ENCODE measurements at places on chromosomes 1 and 21.
A peak's percentile ranks its signal among the peaks of the same experiment; 100 is the strongest.

DNA sequence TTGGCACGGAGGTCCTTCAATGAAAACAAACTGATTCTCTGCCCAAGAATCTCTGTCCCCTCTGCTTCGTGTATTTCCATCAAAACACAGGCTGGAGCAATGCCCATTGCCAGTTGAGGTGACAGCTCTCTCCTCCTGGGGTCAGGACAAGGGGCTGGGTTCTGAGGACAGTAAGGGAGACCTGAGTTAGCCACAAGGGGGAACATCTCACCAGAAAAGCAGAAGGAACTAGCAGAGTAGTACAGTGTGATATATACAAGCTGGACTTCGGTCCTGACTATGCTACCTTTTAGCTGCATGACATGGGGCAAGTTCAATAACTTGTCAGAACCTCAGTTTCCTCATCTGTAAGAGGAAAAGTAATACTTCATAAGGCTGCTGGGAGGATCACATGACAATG is 50.3 kb downstream of the SYT2 start:
- peak; percentile 86 for DNase-seq

GRCh38 chr1:157880621-157881020 is 39.0 kb upstream of the CD5L start:
- no peak for DNase-seq

DNA sequence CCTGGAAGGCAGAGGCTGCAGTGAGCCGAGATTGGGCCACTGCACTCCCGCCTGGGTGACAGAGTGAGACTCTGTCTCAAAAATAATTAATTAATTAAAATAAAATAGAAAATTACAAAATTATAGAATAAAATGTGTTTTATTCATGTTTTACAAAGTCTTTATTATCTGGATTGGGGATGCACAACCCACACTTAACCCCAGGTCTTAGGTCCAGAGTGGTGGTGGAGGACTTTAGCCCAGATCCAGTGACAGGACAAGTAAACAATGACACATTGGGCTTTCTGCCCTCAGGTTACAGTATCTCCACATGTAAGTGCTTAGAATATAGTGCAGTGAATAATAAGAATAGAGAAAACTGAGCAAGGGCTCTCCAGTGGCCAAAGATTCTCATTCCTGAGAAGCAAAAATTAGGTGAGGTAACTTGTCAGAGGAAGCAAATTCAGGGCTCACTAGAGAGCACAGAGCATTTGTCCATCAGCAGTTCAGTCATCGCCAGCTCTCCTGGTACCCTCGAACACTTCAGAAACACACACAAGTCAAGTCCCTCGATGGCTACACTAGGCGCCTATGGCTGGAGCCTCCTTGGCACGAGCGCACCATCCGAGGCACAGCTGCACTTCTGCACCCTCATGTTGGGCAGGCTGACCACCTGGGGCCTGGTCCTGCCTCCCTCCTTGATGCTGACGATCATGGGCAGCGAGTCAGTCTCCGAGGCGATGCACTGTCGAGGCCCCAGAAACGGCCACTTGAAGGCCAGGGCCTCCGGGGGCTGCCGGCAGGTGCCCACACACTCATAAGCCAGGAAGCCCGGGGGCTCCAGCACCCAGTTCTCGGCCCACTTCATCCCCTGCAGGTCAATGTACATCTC is 2.6 kb downstream of the LEFTY1 start:
- DNase-seq: no peak

GRCh38 chr1:58574816-58575215 is 2.2 kb downstream of the TACSTD2 start:
- DNase-seq: no peak

DNA sequence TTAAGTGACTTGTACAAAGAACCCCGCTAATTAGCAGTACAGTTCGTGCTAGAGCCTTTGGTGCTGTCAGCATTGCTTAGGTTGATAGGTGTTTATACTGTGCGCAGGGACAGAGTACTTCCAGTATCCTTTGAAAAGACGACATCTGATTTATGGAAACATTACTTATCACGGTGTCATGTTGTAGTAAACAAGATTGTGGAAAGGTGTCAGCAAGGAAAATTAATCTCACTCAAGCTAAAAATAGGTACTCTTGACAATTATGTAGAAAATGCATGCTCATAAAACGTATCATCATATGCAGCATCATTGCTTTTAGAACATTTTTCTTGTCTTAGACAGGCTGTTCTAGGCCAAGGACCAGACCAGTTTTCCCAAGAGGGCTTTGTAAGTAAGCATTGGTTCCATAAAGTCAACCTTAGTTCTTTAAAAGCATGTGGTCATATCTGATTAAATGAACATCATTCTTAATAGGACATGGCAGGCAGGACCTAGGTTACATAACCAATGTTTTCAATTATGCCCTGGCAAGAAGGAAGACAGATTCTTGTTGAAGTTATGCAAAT is 33.0 kb downstream of the SH3BGR start:
- no peak for DNase-seq

- DNase-seq: no peak
Observed at GRCh38 chr1:169060043-169060722, 46.3 kb upstream of the ATP1B1 start.

- no peak for DNase-seq
Observed at GRCh38 chr1:13617108-13617507, 33.5 kb downstream of the PDPN start.

DNA sequence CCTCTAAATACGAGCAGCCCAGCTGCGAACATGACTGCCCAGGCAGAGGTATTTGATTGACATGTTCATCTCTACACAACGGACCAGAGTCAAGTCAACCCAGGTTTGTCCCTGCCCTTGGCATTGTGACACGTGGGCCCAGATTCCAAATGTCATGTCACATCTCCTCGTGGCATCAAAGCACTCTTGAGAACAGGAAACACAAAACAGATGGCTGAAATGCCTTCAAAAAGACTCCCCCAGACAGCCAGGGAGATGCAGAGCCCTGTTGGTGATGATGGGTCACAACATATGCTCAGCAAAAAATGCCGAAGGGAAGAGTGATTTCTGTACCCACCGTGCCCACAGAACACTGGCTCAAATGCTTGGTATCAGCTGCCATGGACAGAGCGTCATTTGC is 337.8 kb upstream of the DAB1 start:
- peak; percentile 56 for DNase-seq

DNA sequence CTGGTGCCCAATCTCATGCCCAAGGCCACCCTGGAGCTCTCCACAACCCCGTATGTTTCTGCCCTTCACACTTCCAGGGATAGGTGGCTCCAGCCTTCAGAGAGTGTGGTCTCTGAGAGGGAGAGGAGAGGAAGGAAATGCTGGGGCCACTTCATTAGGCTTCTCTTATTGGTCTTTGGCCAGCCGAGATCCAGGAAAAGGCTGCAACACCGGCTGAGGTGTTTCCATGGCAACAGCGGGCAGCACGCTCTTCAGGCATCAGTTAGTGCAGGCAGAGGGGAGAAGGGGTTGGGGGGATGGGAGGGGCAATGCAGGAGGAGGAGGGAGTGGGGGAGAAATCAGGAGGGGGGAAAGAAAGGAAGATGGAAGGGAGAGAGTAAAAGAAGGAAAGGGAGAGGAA is 275.1 kb upstream of the GJB5 start:
- DNase-seq: no peak

DNA sequence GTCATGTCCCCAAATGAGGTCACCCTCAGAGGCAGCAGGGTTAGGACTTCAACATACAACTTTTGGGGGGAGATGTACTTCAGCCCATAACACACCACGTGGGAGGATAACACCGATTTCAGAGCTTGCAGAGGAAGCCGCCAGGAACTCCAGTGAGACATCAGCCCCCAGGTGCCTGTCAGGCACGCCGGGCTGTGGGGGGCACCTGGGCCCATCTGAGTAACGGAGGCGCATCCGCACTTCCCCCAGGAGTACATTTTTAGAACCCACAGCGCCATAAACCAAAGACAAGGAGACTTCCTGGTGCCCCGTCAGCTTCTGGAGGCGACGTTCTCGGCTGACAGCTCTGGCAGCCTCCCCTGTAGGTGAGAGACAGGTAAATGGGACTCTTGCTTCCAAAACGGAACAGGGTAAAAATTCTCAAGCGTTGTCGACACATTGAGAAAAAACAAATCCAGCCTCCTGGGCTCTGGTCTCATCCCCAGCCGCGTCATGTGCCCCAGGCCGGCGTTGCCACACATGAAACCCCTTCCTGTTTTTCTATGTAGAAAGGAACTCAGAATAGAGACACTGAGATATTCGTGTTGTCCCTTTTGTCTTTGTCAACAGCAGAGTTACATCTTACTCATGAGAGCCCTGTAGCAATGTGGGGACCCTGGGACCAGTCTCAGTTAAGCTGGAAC is 93.3 kb downstream of the PDE9A start:
- no peak for DNase-seq

GRCh38 chr1:247332623-247333361 is 1.1 kb upstream of the ZNF496 start:
- no peak for DNase-seq

GRCh38 chr1:85330711-85331290 is 54.4 kb upstream of the BCL10 start:
- no peak for DNase-seq

DNA sequence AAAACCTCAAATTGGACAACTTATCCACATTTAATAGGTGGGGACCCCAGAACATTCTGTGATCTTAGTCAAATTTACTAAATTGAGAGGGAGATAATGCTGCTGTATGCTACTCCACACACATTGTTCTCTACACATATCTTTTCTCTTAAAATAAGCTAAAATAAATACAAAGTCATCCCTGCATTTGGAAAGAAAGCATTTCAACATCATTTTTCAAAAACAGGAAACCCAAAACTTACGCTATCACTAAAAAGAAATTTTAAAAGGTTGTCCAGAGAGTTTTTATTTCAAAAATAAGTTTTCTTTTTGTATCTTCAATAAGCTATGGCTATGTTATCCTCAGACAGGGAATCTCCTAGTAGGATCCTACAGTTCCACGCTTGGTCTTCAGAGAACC is 19.5 kb upstream of the OR6N2 start:
- no peak for DNase-seq

- no peak for DNase-seq
Observed at GRCh38 chr1:183992424-183992823, 45.1 kb downstream of the COLGALT2 start.

GRCh38 chr1:218517459-218517858 is 172.3 kb downstream of the TGFB2 start:
- no peak for DNase-seq

- DNase-seq: no peak
Observed at GRCh38 chr1:20710469-20711284, 7.1 kb downstream of the KIF17 start.

Measured in cerebellar nuclear complex (tissue), 1 donor.